Heart left ventricle (tissue), 16 donors: ENCODE measurements at places on chromosomes 4 and X.

DNA sequence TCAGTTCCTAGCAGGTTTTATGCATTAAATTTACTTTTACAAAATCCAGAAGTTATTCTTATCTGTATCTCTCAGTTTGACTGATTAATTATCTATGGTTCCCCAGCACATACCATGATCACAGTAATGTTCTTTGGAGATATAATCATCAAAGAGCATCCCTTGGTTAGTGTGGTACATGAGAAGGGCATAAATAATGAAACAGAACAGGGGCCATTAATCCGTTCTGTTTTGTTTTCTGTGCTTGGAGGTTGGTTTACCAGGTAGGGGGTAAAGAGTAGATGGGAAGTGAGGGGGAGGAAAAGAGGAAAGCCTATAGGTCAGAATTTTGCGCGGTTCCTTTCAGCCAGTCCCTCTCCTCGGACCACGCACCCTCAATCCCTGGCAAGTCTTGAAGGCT, 718.7 kb upstream of the TENM3 start:
- H3K27me3 ChIP-seq: no peaks in the 10 kb centered on the region
- no peaks in the 10 kb centered on the region for H3K36me3 ChIP-seq
- H3K4me3 ChIP-seq: no peak overlapping the region
- no peaks in the 10 kb centered on the region for H3K4me1 ChIP-seq
- H3K27ac ChIP-seq: no peak overlapping the region

DNA sequence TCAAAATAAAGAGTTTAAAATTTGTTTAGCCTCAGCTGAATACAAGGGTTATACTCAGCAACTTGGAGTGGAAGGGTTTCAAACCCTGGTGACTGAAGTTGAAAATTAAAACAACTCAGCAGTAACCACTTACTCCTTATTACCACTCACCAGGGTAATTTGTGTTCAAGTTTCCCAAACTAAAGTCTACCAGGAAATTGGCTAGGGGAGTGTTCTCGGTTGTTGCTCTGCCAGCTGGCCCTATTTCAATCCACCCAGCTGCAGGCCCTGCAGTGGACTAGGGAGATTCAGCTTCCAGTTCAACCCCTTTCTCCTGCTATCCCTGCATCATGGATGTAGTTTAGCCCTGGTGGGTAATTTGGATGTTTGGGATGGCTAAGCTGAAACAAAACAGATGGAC, 37.8 kb upstream of the EXOC1L start:
- no peaks in the 10 kb centered on the region for H3K27me3 ChIP-seq
- DNase-seq: no peak
- H3K27ac ChIP-seq: no peak overlapping the region
- no peaks in the 10 kb centered on the region for H3K36me3 ChIP-seq

DNA sequence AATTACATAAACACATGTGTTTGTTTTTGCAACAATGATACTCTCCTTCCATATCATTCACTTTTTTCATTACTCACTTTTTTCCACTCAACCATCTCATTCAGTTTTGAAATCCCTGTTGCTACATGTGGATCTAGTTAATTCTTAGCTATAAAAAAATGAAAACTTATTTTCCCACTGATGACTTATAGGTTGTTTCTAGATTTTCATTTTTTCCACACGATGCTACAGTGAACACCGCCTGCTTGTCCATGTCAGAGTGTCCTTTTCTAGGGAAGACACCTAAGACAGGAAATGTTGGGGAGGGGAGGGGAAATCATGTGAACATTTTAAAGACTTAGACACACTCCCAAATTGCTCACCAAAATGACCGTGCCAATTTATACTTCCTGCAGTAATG, 70.2 kb downstream of the SUPT20HL2 start:
- no peaks in the 10 kb centered on the region for H3K27me3 ChIP-seq
- H3K36me3 ChIP-seq: no peaks in the 10 kb centered on the region
- no peak for DNase-seq
- no peaks in the 10 kb centered on the region for H3K4me1 ChIP-seq
- no peak overlapping the region for H3K4me3 ChIP-seq

DNA sequence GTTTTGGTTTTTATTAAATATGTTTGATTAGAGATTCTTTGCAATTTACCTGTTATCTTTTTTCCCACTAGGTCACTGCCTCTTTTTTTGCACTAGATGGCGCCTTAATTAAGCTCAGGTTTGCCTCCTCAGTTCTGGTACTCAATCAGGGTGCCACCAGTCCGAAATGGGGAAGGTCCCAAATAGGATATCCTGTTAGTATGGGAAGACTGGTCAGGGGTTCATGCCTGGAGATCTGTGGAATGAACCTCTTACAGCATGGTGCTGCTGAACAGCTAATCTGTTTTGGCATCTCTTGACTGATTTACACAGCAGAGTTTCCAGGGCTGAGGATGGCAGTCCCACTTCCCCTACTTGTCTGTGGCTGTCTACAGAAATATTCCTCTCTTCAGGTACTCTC, 24.2 kb upstream of the VSIG1 start:
- H3K4me1 ChIP-seq: no peaks in the 10 kb centered on the region
- H3K4me3 ChIP-seq: no peak overlapping the region
- H3K36me3 ChIP-seq: no peaks in the 10 kb centered on the region
- H3K27ac ChIP-seq: no peak overlapping the region
- H3K27me3 ChIP-seq: no peaks in the 10 kb centered on the region

DNA sequence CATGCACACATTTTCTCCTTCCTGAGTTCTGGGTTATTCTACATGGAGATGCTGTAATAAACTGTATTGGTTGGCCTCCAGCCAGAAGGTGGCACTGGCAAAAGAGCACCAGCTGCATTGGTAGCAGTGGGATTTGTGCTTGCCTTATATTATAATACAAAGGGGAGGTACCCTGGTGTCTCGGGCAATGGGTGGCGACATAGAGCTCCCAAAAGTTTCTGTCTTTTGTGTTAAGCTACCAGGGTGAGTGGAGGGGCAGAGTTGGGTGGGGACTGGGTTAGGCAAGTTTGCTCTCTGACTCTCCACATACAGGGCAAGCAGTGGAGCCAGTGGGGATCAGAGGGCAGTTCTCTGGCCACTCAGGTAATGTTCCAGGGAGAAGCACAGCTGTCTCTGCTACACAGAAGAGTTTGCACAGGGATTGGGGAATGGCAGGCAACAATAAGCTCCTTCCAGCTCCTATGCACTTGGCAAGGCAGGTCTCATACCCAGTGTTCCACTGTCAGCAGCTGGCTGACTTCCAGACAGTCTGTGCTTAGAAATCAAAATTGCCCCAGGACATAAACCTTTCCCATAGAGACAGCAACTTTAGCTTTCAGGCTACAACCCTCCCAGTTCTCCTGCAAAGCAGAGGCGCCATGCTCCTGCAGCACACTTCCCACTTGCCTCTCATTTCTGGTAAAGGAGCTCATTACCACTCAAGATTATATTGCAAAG, 463.9 kb upstream of the PCDH7 start:
- no peak overlapping the region for H3K27ac ChIP-seq
- no peaks in the 10 kb centered on the region for H3K36me3 ChIP-seq
- no peaks in the 10 kb centered on the region for H3K4me1 ChIP-seq
- no peak for DNase-seq
- no peak overlapping the region for H3K4me3 ChIP-seq

- peak; percentile 40 for DNase-seq
- H3K4me3 ChIP-seq: peak overlapping the region; percentile 54
- H3K27ac ChIP-seq: no peak overlapping the region
- H3K4me1 ChIP-seq: no peaks in the 10 kb centered on the region
- peaks cover 8% of the 10 kb centered on the region for H3K27me3 ChIP-seq
- H3K36me3 ChIP-seq: no peaks in the 10 kb centered on the region
Measured at GRCh38 chr4:83109480-83110222, 4.9 kb downstream of the PLAC8 start.

DNA sequence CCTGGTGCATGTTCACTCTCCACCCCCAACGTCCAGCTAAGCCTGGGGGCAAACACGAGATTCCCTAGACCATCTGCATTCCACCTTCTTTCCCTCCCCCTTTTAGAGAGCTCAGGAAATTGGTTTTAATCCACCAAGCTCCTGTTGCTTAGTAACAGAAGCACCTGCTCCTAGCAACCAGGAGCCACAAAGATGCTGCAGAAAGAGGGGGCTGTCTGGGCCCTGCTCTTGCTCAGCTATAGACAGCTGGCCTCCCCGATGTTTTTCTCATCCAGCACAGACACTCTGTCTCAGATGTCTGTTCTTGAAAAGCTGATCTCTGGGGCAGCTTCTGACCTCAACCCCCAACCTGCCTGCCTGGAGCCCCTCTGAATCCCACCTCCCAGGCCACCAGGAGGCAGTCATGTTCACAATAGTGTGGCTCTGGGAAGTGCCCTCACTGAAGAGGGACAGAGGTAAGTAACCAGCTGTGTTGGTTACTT, 71.5 kb downstream of the SLC16A2 start:
- H3K27ac ChIP-seq: no peak overlapping the region
- no peaks in the 10 kb centered on the region for H3K36me3 ChIP-seq
- no peaks in the 10 kb centered on the region for H3K27me3 ChIP-seq

GRCh38 chrX:3674881-3675280, 38.6 kb downstream of the PRKX start:
- DNase-seq: no peak
- no peaks in the 10 kb centered on the region for H3K36me3 ChIP-seq
- no peaks in the 10 kb centered on the region for H3K4me1 ChIP-seq
- no peak overlapping the region for H3K4me3 ChIP-seq

- H3K27me3 ChIP-seq: no peaks in the 10 kb centered on the region
- no peak for DNase-seq
- no peak overlapping the region for H3K27ac ChIP-seq
- H3K4me3 ChIP-seq: no peak overlapping the region
- H3K4me1 ChIP-seq: no peaks in the 10 kb centered on the region
Measured at GRCh38 chrX:30156880-30157560, 58.3 kb upstream of the MAGEB2 start.

DNA sequence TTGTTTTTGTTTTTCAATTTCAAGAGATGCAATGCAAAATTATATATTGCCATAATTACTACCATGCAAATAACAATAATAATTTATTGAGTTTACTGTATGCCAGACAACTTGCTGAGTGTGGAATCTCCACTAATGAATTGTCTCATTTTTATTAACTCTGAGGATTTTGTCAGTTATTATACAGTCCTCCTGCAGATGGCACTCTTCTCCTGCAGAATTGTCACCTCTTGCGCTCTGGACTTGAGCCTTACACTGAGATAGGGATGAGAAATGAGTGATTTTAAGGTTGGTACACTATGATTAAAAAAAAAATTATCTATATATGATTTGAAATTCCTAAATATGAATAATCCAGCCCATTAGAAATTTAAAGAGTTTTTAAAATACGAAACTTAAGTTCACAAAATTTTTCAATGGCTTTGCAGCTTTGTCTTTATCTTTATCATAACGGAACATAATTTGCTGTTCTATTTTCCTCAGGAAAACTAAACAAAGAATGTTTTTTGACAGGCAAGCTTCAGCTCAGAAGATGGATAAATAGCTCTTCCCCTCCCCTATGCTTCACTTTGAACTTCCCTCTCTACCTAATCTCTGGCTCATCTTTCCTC, 12.7 kb upstream of the PAQR3 start:
- no peak for DNase-seq
- no peaks in the 10 kb centered on the region for H3K27me3 ChIP-seq
- no peak overlapping the region for H3K4me3 ChIP-seq
- no peaks in the 10 kb centered on the region for H3K36me3 ChIP-seq

DNA sequence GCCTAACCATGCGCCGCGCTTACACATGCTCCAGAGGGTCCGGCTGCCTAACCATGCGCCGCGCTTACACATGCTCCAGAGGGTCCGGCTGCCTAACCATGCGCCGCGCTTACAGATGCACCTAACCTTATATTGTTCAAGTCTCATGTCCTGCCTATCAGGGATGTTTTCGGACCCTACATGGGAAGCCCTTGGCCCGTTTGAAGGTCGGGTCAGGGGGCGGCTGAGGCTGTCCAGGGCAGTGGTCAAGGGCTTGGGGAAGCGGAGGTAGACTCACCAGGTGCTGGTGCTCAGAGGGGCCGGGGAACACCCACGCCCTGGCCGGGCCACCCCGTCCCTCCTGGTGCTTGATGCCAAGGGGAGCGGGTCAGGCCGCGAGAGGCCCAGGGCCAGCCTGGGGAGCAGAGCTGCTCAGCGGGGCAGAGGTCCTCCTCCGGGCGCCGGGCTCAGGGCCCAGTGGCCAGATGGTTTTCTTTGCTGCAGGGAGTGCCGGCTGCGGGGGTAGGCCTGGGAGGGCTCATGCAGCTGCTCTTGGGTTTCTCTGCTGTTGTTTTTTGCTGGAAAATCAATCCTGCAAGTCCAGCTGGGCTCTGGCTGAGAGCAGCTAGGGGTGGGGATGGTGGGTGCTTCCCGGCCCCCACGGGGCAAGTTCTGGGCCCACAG, 35.4 kb upstream of the SPON2 start:
- no peaks in the 10 kb centered on the region for H3K27me3 ChIP-seq
- peak; percentile 75 for DNase-seq
- peaks cover 28% of the 10 kb centered on the region for H3K4me1 ChIP-seq
- H3K36me3 ChIP-seq: peaks cover 16% of the 10 kb centered on the region

GRCh38 chr4:29565256-29565655, 1154.9 kb upstream of the PCDH7 start:
- H3K27ac ChIP-seq: no peak overlapping the region
- H3K36me3 ChIP-seq: no peaks in the 10 kb centered on the region
- no peak overlapping the region for H3K4me3 ChIP-seq
- H3K27me3 ChIP-seq: no peaks in the 10 kb centered on the region
- no peaks in the 10 kb centered on the region for H3K4me1 ChIP-seq

DNA sequence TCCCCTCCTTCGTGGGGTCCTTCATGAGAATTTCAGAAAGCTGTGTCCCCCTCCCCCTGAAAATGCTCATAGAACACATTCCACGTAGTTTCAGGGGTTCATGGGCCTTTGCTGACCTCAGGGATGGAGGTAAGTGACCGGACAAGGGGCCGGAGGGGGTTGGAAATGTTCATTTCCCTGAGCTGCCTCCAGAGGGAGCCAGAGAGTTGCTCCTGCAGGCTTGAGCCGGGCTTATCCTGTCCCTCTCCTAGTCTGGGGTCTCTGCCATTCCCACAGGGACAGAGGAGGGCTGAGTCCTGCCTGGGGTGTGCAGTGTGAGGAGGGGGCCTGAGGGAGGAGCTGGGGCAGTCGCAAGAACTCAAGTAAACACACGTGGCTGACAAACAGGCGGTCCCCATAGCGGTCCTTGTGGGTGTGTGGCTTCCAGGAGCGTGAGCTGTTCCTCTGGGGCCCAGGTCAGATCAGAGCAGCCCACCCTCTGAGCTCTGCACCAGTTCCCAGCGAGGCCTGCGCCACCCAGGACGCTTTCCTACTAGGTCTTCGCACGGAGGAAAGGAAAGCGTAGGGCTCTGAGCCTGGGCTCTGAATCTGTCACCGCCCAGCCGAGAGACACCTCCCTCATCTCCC, 62.5 kb downstream of the WFS1 start:
- peaks cover 18% of the 10 kb centered on the region for H3K27me3 ChIP-seq
- no peak overlapping the region for H3K4me3 ChIP-seq
- no peaks in the 10 kb centered on the region for H3K4me1 ChIP-seq
- no peaks in the 10 kb centered on the region for H3K36me3 ChIP-seq

- DNase-seq: no peak
- no peaks in the 10 kb centered on the region for H3K27me3 ChIP-seq
- H3K27ac ChIP-seq: no peak overlapping the region
- peaks cover 12% of the 10 kb centered on the region for H3K4me1 ChIP-seq
- no peaks in the 10 kb centered on the region for H3K36me3 ChIP-seq
Measured at GRCh38 chr4:24644983-24645764, 60.8 kb upstream of the DHX15 start.

DNA sequence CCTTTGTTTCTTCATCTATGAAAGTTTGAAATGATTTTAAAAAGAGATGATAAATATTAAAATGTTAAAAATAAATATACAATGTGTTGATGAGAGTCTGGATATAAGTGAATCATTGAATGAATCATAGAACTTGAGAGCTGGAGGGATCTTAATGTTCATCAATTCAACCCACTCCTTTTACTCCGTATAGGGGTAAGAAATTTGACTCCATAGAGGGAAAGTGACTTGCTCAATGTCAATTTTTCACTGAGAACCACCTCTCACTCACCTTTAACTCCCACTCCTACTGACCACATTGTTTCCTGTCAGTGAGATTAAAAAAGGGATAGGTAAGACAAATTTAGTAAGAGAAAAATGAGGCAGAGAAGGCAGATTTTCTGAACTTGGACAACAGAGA, 557.2 kb upstream of the GRIA3 start:
- no peaks in the 10 kb centered on the region for H3K4me1 ChIP-seq
- no peaks in the 10 kb centered on the region for H3K36me3 ChIP-seq
- H3K27me3 ChIP-seq: no peaks in the 10 kb centered on the region
- H3K27ac ChIP-seq: no peak overlapping the region
